ENCODE measurements at places on chromosomes 6 and 20.

DNA sequence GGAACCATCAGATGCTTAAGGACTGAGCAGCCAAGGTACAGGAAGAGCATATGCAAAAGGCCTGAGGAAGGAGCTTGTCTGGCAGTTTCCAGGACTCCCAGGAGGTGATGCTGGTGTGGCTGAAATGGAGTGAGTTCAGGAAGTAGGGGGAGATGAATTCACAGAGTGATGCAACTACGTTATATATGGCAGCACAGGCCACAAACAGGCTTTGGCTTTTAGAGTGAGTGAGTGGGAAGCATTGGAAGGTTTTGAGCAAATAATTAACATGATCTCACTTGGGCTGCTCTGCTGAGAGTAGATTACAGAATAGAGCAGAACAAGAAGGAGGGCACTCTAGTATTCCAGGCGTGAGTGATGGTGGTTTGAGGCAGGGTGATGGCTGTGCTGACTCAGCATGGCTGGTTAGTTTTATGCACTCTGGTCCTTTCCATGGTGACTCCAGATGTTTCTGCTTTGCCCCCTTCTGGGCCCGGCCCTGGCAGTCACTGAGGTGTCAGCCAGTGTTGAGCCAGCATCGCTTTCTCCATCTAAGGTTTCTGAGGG lies 6.5 kb downstream of the BTN2A2 start:
- DNase-seq: no peak

DNA sequence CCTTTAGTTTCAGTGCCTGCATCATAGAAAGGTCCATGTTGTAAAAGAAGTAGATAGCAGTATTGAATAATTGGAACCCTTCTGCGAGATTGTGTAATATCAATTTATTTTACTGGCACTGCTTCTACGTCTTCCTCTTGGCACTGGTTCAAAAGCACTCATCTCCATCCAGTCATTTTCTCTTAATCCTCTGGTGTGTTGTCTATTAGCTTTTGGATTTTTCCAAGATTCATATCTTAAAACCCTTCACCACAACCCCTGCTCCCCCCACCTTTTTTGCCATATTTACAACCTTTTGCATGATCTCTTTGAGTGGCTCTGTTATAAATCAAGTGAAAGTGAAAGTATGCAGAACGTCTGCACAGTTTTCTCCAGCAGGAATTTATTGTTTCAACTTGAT lies 76.6 kb upstream of the HSF2 start:
- no peak for DNase-seq

DNA sequence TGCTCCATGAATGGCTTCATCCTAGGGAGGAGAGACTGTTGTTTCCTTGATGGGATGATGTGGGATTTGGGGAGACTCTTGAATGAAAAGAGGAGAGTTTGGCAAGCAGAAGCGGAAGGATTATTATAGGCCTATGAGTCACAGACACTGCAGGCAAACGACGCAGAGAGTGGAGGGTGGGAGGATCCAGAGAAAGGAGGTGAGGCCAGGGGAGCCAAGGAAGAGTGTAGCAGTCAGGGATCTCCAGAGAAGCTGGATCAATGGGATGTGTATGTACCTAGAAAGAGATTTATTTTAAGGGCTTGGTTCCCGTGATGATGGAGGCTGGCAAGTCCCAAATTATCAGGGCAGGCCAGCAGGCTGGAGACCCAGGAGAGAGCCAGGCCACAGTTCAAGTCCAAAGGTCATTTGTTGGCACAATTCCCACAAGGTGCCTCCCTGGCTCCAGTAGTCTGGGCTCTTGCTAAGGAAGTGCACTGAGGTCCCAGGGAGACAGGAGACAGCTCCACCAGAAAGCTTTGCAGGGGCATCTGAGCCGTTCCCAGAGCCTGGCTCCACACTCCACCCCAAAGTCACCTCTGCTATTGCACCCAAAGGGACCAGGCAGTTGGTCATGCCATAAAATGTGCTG lies 76.0 kb downstream of the ADTRP start:
- DNase-seq: no peak

DNA sequence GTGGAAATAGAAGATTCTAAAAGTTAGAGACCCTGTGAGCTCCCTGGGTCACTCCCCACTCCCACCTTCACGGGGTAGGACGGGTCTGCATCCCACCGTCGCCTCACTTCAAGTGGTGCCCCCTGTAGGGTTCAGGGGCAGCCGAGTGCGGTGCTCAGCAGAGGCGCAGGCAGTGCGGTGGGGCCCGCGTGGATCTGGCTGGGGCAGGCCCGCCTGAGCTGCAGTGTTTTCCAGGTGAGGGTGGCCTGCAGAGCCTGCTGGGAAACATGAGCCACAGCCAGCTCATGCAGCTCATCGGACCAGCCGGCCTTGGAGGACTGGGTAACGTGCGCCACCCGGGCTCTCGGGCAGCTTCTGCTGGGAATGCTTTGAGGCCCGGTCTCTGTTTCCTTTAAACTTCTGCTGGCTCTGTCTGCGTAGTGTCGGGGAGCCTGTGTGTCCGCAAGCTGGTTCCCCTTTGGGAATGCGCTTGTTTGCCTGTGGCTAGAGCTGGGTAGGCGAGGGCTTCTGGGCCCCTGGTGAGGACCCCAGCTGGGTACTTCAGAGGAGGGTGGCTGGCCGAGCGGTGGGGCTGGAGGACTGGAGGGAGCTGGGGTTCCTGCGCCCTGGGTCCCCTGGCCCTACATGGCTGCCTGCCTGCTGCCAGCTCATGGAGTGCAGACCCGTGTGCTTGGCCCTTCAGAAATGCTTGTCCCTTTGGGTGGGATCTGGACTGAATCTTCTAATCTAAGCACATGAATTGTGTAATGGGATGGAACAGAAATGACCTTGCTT lies 3.8 kb downstream of the ADRM1 start:
- DNase-seq: no peak

DNA sequence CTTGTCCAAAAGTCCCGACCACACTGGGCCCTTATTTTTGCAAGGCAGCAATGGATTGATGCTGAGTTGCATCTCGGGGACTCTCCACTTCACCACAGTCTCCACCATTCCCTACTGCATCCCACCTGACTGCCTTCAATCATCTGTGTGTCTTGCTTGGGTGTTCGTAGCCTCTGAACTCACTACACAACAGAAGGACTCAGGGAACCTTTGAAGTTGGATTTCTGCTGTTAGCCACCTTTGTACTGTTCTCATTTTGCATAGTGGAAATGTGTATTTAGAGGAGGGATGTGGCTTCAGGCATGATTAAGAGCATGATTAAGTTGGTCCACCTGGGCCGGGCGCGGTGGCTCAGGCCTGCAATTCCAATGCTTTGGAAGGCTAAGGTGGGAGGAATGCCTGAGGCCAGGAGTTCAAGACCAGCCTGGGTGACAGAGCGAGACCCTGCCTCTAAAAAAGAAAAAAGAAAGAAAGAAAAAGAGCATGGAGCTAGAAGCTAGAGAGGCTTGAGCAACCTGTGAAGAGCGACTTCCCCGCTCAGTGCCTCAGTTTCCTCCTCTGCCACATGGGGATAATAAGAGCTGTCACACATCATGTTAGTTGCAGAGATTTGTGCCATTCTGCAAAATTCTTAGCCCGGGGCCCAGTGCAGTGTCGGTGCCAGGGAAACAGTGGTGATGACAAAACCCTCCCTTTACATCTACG lies 121.3 kb upstream of the PTPN1 start:
- no peak for DNase-seq

DNA sequence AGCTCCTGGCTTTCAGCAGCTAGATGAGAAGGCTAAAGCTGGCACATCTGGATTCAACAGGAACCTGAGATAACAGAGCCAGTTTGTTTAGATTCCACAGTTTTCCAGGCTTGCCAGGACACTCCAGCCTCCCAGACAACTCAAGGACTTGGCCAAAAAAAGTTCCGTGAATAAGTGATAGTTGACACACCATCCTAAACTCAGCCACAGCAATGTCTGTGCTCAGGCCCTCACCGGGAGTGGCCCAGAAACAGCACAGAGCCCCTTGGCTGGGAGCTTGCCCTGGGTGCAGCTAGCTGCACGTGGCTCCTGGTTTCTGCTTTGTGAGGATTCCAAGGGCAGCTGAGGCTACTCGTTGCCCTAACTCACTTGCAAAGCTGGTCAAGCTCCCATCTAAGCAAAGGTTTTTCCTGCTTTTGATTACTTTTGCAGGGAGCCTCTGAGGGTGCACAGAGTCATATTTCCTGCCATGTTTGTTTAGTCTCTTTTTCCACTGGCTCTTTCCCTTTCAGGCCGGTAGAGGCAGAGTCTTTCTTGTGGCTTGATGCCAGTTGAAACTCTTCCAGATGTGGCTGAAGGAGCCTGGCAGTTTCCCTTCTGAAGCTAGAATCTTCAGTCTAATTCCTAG lies 118.3 kb upstream of the ECI2 start:
- DNase-seq: no peak

GRCh38 chr6:255041-255750 lies 37.1 kb upstream of the DUSP22 start:
- DNase-seq: no peak

GRCh38 chr20:45495501-45495941 lies 19.9 kb downstream of the SPINT3 start:
- DNase-seq: no peak

DNA sequence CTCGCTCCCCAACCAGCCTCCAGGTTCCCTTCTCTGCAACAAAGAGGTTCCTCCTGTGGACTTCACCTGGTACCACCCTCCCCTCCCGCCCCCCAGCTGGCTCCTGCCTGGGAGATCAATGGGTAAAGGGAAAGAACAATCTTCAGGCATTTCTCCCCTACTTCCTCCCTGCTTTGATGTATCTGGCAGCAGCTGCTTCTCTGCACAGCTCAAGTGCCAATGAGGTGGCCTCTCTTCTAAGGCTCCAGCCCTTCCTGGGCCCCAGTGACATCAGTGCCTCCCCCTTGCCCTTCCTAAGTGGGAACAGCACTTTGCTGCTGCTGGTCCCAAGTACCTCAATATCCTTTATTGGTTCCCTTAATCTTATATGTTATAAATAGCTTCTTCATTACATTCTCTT lies 23.5 kb downstream of the MOCS1 start:
- DNase-seq: no peak

DNA sequence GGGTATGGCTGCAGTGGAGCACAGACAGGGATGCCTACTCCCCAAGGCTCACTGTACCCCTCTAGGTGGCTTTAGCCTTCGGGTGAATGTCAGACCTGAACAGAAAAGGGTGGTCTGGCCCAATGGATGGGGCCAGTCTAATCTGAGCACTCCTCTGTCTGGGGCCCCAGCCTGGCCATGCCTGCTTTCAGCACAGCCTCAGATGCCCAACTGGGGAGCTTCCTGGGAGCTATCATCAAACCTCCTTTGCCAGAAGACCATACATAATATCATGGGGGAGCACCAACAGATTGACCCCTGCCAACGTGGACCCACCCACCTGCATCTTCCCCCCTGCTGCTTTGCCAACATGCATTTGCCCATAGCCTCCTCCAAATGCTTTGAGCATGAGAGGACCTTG lies 454.1 kb upstream of the KHDRBS2 start:
- DNase-seq: no peak

DNA sequence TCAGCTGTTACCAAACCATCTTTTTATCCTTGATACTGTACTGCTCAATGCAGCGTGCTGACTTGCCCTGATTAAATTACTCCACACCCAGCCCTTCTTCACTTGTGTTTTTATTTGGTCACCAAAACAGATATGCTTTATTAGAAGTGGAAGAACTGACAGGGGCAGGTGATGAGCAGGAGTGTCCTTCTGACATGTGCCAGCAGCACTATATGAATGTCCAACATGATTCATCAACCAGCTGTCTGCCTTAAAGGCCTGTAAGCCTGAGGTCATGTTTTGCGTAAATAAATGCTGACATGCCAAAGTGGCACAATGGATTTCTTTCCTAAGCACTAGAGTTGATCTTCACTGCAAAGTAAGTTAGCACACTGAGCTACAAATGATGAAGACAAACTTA lies 15.4 kb downstream of the POPDC3 start:
- DNase-seq: no peak

- no peak for DNase-seq
These were observed 109.7 kb downstream of the AKAP7 start for GRCh38 chr6:131244942-131245341.
